Left hindlimb (tissue), 1 donor: ENCODE measurements at places on chromosomes 3 and 15.

GRCh38 chr15:94610485-94610884 is 379.1 kb downstream of the MCTP2 start:
- DNase-seq: no peak

DNA sequence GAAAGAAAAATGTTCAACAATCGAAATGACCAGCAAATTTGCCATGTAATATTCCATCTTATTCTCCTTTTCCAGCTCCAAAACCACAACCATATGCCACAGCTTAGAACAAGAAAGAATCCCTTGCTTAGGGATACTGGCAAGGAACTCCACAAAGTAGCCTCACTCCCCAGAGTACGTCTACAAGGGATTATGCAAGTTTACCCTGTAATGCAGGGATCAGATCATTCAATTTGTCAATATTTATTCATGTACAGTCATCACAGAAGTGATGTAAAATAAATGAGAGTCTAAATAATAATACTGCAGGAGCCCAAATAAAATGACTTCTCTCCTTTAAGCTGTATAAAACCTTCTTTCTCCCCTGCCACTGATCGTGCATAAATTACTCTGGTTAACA is 23.5 kb upstream of the MYO1E start:
- DNase-seq: no peak

DNA sequence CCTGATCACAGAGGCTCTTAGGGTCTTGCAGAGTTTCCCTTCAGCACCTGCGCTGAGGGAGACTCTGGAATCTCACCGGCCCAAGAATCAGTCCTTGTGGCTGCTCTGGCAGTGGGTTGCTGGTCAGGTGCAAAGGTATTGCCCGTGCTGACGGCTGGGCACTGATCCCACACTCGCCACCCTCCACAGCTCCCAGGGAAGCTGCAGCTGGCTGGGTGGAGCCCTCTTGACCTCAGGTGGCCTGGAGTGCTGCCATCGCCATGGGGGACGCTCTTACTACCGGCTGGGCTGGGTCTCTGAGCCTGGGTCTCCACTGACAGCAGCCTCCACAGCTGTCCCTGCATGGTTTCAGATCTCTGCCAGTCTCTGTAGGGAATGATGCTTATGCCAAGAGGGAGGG is 52.6 kb upstream of the EPHB3 start:
- DNase-seq: no peak

DNA sequence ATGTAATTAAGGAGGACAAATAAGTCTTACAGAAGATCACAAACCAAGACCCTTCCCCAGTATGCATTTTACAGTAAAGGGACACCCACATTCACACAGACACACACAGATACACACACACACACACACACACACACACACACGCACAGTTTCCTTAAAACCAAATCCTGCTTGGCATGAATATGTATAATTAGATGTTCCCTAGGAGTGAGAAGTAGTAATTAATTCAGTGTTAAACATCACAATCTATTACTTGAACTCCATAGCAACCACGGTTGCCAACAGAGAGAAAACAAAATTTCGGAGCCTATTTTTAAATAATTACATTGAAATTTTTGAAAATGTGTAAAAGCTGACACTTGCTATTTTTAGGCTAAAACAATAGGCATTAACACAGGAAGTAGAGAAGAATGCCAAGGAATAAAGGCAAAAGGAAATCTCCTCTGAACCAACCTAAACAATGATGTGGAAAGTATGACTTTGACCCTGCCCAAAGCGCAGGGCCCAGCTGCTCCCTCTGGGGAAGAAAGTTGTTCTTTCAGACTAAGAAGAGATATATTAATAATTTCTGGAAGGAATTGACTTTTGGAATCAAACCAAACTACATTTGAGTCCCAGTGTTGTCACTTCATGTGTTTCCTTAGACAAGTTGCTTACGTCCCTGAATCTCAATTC is 215.3 kb downstream of the CPNE4 start:
- no peak for DNase-seq

GRCh38 chr3:117736846-117737245 is 1027.3 kb downstream of the TUSC7 start:
- no peak for DNase-seq

- no peak for DNase-seq
These were observed 136.9 kb downstream of the PCCB start for GRCh38 chr3:136387031-136387430.

DNA sequence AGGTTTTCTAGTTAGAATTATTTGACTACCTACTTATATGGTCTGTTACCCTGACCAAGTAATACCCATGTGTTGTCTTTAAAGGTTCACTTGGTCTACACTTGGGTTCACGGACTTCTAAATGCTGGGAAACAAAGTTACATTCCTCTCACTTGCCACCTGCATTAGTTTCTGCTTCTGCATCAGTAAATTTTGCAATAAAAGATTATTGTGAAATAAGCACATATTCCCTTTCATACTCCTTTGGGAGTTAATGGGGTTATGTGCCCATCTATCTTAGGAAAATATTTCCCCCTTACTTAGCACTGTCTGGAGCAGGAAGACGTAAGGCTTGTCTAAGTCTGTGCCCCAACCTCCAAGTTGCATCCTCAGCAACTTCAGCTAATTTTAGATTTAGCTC is 160.7 kb downstream of the FRMD5 start:
- no peak for DNase-seq

DNA sequence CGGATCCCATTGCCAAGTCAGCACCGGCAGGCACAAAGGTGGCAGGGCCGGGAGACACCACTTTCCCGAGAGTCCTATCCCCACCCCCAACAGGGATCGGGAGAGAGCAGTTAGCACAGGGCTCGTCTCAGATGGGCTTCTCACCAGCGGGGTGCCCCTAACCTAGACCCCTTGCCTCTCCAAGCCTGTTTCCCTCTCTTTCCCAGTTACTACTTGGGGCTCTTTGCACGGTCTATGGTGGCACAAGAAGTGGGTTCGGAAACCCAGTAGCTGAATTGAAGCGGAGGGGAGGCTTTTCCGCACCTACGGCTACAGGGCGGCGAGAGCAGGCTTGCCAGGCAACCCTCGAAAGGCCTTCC is 383 bp upstream of the EFCC1 start:
- no peak for DNase-seq

- DNase-seq: no peak
These were observed 4.9 kb downstream of the NT5DC2 start for GRCh38 chr3:52528586-52529375.

GRCh38 chr3:69474186-69474585 is 88.3 kb upstream of the FRMD4B start:
- DNase-seq: no peak

GRCh38 chr15:56086566-56086965 is 93.2 kb upstream of the NEDD4 start:
- DNase-seq: no peak
